Stimulated activated CD8-positive, alpha-beta memory T cell treated with anti-CD3 and anti-CD28 coated beads, Interleukin-2, amount 100 ng/mL, for 1 hour (primary cell): ENCODE measurements at places on chromosomes 16 and 17.

GRCh38 chr17:73369111-73369521 is 57.3 kb upstream of the CDC42EP4 start:
- DNase-seq, result no peak

- no peak for DNase-seq
Measured at GRCh38 chr16:58086381-58087208, 42.6 kb downstream of the CFAP20 start.

DNA sequence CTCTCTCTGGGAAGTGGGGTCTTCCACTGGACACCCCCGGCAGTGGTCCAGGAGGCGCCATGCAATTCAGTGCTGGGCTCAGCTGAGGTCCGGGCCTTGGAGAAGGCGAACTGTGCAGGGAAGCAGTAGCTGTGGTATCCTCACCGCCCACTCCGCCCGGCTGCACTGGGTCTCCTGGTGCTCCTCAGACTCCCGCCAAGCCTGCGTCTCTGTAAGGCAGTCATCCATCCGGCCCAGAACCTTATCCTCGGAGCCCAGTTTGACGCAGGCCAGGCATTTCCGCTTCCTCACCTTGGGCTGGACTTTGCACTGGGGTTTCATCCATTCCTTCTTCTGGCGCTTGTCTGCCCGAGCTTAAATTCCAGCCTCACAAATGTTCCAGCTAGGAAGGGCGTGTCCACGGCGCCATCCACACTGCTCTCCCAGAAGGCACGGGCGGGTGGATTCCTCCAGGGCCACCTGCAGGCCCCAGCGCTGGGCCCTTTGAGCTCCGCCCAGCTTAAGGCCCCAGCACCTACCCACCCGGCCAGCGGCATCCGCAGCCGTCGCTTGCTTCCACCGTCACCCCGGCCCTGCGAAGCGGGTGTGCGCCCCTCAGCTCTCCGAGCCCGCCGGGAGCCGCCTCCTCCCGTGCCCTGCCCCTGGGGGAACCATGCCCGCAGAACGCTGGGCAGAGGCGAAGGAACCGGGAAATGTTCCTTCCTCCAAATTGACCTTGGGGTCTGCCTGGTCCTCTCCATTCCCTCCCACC is 1884.8 kb downstream of the TP53TG3F start:
- no peak for DNase-seq

DNA sequence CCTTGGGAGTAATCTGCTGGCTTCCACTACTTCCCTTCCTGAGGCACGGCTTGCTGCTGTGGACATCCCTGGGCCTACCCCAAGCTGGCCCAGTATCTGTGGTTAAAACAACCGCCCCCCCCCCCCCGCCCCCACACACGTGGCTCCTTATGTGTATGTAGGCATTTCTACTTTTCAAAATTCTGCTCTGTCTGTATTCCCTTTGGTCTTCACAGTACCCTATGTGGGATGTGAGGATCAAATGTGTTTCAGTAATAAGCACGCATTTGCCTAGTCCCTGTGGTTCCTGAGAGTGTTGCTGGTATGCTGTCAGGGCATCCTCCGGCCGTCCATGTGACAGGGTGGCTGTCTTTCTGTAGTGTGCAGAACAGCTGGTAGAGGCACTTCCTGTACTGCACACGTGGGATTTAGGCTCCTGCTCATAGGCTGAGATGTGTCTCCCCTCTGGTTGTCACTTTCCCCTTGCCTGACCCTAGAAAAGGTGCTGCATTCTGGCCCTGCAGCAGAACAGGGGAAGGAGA is 2.2 kb downstream of the NT5M start:
- DNase-seq, result no peak

GRCh38 chr16:13453325-13453724 is 466.6 kb upstream of the ERCC4 start:
- no peak for DNase-seq

GRCh38 chr17:6901086-6901485 is 69.6 kb upstream of the TEKT1 start:
- DNase-seq, result no peak

DNA sequence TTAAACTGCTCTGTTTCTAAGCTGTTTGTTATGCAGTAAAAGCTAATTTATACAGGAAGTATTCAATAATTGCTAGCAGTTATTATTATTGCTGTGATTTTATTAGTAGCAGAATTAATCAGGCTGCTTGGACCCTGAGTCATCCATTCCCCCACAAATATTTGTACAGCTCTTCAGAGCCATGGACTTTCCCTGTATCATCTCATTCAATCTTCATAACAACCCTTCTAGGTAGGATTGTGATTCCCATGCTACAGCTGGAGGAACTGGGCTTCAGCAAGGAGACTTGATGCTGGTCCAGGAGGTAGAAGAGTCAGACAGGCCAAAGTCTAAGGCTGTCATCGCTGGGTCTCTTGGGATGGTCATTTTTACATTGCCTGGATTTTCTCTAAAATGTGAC is 208.3 kb downstream of the C16orf95 start:
- no peak for DNase-seq

GRCh38 chr16:30459456-30459855 is 13.1 kb upstream of the ITGAL start:
- DNase-seq, result no peak

GRCh38 chr17:82091264-82092066 is 6.6 kb downstream of the FASN start:
- DNase-seq, result no peak

- DNase-seq, result no peak
Measured at GRCh38 chr16:70680495-70681381, 5.1 kb downstream of the MTSS2 start.

DNA sequence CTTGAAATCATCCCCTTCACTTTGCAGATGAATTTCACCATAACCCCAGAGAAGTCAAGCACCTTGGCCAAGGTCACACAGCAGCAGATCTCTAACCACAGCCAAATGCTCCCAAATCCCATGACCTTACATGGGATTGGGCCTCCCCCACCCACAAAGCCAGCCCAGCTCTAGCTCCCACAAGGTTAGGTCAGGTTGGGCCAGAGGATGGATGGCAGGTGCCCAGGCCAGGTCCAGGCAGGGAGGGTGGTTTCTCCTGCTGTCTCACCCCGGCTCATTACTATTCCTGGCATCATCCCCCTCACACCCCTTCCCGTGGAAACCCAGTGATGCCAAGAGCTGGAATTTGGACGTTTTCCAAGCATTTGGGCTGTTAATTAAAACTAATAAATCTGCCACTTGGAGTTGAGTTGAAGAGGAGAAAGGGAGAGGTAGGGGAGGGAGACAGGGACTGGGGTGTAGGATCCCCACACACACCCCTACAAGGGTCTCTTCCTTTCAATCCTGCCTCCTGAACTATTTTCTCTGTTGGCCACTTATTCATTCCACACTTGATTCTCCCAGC is 181.6 kb downstream of the TMEM132E start:
- no peak for DNase-seq

DNA sequence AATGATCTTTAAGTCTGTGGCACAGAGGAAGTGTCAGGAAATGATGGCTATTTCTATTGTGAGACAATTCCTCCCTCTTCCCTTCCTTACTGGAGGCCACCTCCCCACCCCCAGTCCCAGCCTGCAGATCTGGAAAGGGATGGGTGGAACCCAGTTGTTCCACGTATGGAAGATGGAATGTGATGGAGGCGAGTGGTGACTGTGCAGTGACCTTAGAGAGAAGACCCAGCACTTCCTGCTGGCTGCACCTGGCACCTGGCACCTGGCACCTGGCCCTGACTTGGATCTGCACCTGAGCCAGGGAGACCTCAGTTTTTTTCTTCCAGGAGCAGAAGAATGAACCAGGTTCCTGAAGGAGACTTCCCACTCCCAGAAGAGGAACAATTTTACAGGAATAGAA is 33.0 kb upstream of the TMC5 start:
- no peak for DNase-seq

DNA sequence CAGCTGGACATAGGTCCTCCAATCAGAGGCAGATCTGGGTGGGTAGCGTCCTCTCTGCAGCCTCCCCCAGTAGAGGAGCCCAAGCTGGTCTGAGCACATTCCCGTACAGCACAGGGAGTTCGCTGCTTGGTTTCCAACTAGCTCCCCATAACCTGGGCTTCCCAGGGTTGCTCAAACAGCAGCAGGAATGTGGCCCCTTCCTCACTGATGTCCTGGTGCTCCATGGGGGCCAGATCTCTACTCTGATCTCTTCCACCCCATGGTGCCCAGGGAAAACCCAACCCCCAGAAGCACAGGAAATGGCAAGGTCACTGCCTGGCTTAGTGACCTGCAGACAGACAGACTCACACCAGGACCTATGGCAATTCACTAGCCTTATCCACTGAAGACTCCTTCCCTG is 11.1 kb upstream of the MMP2 start:
- DNase-seq, result no peak

- DNase-seq, result no peak
Measured at GRCh38 chr17:50322271-50322670, 23.7 kb upstream of the XYLT2 start.

- DNase-seq, result no peak
Measured at GRCh38 chr16:87555647-87556046, 46.7 kb upstream of the JPH3 start.

DNA sequence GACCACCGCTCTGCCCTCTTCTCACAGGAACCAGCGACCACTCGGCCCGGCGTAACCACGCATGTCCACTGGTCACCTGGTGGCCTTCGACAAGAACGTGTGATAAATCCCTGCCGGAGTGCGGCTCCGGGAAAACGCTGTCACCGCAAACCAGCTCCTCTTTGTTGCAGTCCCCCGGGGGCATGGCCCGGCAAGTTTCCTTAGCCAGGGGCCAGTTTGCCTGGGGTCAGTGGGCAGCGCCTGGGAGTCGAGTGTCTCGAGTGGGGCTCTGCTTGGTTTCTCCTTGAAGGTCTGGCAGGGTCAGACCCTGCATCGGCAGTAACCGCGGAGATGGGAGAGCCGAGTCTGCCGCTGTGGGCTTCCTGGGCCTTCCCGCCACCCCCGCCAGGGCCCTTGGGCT is 52.5 kb downstream of the JPH3 start:
- no peak for DNase-seq

DNA sequence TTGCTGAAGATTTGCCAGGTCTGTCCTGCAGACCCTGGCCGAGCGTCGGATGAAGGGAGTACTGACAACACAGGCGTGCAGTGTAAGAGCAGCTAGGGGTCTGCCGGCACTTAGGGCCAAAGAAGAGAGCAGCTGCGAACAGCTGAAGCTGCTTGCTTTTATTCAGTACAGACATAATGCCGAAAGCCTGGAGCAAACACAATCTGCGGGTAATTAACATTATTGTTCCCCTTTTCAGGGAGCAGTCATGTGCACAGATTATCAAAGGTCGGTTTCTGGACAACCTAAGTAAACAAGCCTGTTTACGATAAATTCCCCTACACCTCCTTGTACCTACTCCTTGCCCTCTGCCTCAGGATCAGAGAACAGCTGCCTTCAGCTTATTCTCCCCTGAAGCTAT is 12.0 kb upstream of the KRT23 start:
- DNase-seq, result no peak

GRCh38 chr17:76517638-76518038 is 16.4 kb upstream of the RHBDF2 start:
- DNase-seq, result no peak

GRCh38 chr17:73815474-73815873 is 171.2 kb upstream of the SDK2 start:
- DNase-seq, result no peak

DNA sequence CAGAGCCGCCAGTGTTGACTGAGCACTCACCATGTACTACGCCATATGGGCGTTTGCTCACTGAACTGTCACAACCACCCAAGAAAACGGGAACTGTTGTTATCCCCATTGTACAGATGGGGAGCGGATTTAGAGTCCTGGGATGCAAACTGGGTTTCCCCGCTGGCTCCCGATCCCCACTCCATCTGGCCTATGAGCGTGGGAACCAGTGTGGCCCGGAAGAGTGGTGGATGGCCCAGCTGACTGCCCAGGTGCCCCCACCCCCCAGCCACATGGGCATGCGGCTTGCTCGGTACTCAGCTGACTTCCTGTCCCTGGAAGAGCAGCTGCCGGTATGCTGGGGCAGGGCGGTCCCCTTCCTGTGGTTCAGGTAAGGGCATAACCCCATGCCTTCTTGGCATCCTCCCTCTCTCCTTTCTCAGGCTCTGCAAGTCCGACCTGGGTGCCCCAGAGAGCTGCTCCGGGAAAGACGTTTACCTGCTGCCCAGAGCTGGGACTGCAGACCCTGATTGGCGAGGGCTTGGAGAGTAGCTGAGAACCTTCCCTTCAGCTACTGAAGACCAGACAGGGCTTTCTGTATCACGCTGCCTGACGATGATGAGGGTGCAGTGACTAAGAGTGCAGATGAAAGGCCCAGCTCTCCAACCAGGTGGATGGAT is 16.2 kb downstream of the SOCS3 start:
- no peak for DNase-seq

- DNase-seq, result no peak
Measured at GRCh38 chr17:36992701-36993100, 43.9 kb downstream of the AATF start.

DNA sequence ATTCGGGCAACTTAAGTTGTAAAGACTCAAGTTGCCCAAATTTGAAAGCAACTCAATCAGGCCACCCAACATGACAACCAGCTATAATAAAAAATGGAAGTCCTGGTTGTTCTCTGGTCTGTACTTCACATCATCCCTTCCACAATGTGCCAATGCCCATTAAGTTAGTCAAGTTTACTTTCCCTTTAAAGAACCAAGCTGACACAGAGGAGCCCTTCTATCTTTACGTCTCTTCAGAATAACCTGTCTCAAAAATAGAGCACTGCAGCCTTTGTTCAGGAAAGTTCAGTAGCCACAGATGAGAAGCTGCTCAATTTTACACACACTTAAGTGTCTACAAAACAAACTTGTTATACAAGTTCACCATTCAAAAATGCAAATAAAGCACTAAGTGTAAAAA is 75.1 kb upstream of the C17orf78 start:
- DNase-seq, result no peak
